AG09309 (cell line): ENCODE measurements at places on chromosomes 6 and 20.
A peak's percentile ranks its signal among the peaks of the same experiment; 100 is the strongest.

GRCh38 chr6:85464260-85464644, 14.4 kb downstream of the NT5E start:
- peak; percentile 94 for DNase-seq

DNA sequence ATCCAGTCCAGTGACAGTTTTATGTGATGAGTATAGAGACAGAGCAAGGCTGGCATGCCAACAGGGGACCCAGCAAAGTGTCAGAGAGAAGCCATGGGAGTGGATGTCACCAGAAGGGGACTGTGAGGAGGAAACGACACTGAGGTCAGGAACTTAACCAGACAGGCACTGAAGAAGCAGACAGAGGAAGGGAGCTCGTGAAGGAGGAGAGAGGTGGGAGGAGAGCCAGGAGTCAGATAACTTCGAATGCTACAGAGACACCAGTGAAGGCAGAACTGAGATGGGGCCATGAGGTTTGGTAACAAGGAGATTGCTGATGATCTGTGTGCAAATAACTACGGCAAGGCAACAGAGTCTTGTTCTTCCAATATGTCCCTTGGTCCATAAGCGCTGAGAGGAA, 211.1 kb upstream of the FOXA2 start:
- DNase-seq, result no peak

DNA sequence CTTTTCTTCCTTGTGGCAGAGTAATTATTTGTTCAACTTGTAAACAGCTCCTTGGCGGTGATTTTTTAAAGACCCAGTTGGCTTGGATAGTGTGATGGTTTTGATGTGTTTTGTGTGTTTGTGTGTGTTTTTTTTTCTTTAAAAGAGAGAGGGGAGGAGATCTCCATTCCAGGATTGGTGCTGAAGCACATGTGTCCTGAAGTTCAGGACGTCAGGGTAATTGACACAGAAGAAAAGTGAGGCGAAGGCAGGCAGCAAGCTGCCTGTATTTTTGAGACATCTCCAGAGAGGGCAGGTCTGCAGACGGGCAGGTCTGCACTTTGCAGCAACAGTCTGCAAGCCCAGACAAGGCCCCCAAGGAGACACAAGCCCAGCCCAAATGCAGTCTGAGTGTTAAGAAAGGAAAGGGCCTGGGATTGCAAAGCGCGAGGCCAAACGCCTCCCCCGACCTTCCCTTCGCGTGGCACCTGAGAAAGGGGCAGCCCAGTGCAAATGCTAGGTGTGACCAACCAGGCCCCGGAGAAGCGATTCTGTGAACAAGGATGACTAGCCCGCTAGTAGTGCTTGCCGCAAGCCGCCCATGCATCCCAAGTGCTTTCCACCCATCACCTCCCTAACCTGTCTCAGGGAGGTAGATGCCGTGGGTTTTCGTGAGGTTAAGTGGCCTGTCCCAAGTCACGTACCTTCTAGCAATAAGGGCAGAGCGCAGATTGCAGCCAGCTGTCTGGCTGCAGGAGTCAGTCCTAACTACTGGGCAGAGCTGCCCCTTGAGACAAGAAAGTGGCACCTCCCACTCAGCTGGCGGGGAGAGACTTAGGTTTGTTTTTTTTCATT, 230.5 kb downstream of the ZMYND8 start:
- no peak for DNase-seq

GRCh38 chr6:51213811-51214210, 395.1 kb downstream of the TFAP2B start:
- no peak for DNase-seq

DNA sequence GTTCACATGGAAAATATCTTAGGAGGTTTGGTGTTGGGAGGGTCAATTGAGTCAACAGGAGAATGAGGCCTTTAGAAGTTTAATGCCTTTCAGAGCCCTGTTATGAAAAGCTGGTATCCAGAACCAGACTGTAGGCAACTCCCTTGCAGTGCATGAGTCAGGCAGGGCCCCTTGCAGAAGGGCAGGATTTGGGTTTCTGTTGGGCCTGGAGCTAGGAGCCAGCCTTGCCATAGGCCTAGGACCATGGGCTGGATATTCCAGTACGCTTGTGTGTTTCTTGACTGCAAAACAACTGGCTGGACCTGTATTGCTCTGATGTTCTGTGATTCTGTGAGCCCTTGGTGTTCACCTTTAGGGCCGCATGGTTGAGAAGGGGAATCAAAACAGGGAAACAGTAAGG, 350.9 kb upstream of the PRND start:
- no peak for DNase-seq

- DNase-seq, result no peak
These were observed 51.9 kb downstream of the APCDD1L start for GRCh38 chr20:58463256-58463655.

GRCh38 chr6:143090314-143091044, 29.8 kb downstream of the AIG1 start:
- DNase-seq, result no peak

GRCh38 chr6:73180763-73181619, 44.3 kb downstream of the KHDC1L start:
- DNase-seq, result peak; percentile 59

DNA sequence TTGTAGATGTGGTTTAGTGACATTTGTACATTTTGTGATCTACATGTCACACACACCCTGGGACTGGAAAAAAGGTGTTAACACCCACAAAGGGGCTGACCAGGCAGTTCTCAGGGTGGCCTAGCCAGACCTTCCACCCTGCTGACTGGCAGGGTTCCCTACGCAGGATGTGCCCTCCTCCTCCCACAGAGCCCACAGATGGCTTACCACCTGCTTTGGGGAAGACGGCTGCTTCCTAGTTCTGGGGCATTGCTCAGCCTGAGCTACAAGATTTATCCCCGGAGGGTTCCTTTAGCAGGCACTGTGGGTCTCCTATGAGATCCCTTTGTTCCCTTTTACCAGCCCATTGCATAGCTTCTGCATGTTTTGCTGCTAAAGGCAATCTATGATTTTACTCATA, 35.1 kb downstream of the SNAP25 start:
- DNase-seq, result no peak

- no peak for DNase-seq
These were observed 34.2 kb downstream of the TUBB2B start for GRCh38 chr6:3193102-3193849.

GRCh38 chr6:57294862-57295445, 22.5 kb upstream of the PRIM2 start:
- no peak for DNase-seq

DNA sequence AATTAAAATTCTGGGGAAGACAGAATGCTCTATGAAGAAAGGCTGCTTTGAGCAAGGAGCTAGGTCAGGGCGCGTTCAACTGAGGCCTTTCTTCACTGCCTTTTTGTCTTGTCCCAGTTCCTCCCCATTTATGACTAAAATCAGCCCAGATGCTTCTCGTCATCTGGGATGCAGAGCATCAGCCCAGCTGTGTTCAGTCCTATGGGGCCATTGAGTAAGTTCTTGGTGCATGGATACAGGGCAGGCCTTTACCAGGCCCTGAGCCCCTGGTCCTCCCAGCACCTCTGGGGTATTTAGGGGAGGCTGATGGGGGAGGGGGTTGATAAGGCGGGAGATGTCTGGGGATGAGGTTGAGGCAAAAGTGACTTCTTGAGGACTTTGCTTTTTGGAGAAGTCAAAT, 55.7 kb downstream of the PTPN1 start:
- no peak for DNase-seq

DNA sequence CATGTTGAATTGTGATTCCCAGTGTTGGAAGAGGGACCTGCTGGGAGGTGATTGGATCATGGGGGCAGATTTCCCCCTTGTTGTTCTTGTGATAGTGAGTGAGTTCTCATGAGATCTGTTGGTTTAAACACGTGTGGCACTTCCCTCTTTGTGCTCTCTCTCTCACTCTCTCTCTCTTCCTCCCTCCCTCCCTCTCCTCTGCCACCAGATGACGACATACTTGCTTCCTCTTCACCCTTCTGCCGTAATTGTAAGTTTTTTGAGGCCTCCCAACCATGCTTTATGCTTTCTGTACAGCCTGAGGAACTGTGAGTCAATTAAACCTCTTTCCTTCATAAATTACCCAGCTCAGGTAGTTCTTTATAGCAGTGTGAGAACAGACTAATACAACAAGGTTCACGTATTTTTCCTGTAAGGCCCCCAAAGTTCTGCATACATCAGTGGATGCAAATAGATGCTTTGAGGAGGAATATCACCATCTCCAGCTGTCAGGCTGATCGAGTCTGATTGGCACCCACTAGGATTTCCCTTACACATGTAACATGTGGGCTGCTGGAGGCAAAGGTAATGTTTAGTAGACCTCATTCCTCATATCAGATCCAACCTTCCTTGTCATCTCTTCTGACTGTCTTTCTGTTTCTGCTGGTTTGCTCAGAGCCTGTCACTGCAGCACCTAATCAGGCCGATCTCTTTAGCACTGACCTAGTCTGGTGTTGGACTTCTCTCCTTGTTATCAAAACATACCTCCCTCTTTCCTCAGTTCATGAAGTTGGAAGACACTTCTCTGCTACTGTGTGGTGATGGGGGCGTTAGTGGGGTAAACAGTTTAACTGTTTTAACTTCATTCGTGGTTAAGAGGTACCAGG, 54.3 kb upstream of the BACH2 start:
- no peak for DNase-seq

DNA sequence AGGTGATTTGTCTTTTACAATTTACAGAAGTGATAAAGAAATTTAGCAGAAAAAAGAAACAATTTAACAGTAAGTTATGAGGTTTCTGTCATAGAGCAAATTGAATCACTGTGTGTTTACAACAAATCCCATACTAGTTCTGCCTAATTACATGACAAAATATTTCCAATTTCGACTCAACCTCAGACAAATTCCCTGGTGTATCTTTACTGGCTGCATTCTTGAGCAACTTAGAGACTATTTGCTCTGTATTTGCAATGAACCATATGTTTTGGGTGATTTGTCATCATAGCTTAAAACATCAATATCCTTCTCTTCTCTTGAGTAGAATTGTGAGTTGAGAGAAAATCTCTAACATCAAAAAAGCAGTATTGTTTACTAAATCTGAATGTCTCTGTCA, 128.7 kb downstream of the SIM1 start:
- DNase-seq, result no peak

DNA sequence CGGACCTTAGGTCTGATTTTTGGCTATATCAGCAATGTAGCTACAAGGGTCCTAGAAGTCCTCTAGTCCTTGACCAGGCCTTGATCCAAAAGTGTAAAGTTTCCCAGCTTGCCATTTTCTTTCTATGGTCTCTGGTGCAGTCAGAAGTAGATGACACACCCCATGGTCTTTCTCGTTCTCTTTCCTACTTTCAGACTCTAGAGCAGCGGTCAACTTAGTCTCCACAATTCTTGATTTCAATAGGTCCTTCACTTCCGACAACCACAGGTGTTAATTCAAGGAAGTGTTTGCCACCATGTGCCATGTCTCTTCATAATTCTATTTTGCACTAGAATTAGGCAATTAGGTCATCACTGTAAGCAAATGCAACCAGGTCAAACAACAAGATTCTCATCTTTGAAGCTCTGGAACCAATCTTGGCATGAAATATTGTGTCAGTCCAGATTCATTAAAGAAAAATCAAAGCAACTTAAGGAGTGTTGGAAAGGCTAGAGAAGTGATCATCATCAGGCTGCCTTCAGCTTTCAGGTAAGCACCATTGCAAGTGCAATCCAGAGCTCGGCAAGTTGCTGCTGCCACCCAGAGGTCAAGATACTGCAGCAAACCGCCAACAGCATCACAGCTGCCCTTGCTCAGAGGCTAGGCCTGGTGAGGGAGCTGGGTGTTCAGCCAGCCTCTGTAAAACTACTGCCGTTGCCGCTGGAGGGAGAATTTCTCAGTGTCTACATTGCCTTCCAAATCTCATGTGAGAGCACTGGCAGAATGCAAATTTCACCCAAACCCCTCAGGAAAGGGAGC, 5.6 kb upstream of the SYNE1 start:
- DNase-seq, result peak; percentile 31

- DNase-seq, result no peak
These were observed 235.8 kb upstream of the RIN2 start for GRCh38 chr20:19522071-19522801.

DNA sequence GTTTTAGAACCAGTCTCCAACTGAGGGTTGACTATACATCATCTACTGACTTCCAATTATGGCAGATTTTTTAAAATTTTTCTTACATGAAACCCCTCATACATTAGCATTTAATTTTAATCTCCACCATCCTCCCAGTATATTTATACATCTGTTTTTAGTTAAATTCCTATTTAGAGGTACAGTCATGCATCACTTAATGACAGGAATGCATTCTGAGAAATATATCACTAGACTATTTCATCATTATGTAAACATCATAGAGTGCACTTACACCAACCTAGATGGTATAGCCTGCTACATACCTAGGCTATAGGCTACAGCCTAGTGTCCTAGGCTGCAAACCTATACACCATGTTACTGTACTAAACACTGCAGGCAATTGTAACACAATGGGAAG, 316.7 kb upstream of the MARCKS start:
- DNase-seq, result no peak

GRCh38 chr6:135996668-135997067, 145.2 kb downstream of the PDE7B start:
- no peak for DNase-seq

DNA sequence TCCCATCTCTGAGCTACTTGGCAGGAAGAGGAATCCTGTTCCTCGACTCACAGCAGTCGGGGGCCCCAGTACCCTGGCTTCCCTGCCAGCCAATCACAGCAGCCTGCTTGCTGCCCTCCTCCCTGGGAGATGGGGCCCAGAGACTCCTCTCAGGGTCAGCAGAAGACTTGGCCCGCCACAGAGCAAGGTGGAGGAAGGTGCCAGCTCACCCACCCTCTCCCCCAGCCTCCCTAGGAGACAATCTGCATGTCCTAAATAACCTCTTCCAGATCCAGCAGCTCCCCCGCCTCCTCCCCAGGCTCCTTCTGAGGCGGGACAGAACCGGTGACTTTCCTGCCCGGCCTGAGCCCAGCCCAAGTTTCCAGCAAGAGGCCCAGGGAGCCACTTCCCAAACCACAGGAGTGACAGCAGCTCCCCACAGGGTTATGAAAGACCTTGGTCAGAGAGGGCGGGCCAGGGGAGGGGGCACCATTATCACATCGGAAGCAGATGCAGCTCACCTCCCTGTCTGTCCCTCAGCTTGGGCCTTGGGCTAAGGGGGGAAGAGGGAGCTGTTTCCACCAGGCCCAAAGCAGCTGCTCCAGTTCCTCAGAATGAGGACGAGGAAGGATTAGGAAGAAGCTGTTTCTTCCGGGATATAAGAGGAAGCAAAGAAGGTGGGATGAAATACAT, 2.3 kb downstream of the CCND3 start:
- no peak for DNase-seq

DNA sequence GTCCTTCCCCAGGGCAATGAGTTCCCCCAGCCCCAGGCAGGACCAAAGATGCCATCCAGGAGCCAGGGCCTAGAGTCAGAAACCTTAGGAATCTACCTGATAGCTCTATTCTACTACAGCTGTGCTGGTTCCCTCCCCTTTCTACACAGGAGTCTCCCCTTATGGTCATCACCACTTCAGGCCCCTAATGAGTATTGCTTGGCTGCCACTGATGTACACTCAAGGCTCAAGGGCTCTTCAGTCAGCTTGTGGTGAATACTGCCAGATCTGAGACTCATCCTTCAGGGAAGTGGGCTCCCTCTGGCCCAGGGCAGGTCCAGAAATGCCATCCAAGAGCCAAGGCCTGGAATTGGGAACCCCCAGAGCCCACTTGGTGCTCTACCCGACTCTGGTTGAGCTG, 248.6 kb downstream of the ALDH8A1 start:
- no peak for DNase-seq
